Cardiac septum (tissue), 1 donor: ENCODE measurements at places on chromosomes 11 and 22.

DNA sequence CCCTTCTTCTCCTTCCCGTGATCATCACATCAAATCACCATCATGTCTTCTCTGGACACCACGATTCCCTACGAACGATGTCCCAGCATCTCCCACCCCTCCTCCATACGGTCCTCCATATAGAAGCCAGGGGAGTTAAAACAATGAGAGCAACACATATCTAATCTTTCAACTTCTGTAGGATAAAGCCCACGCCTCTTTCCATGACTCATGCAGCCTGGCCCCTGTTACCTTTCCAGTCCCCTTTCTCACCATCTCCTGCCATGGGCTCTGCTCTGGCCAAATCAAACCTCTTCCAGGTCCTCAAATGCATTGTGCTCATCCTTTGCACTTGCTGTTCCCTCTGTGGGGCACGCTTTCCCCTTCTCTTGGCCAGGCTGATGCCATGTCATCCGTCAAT lies 23.6 kb downstream of the RPS6KA4 start:
- no peak for DNase-seq

- DNase-seq, result no peak
Observed at GRCh38 chr11:107908211-107908610, 20.0 kb upstream of the RAB39A start.

DNA sequence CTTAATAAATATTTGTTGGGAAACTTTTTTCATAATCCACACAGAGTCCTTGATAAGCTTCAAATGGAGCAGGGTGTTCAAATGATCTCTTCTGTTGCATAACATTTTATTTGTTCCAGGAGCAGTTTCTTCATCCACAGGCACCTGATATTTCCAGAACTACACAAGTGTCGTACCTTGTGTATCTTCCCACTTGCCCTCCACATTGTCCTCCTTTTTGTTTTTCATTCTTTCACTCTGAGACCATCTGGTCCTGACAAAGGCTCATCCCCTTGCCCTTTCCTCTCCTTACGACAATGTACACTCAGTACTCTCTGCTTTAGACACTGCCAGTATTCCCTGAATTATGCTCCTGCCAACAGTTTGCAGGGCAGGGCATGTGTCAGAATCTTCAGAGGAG lies 5.2 kb upstream of the AMOTL1 start:
- DNase-seq, result no peak

- no peak for DNase-seq
Observed at GRCh38 chr11:2681408-2682145, 18.2 kb downstream of the KCNQ1OT1 start.

GRCh38 chr11:59713745-59714144 lies at the start of gene OR10V1:
Gene OR10V1 (minus strand): TSS chr11:59713845. CDS start chr11:59713845, 0 bp downstream.
- DNase-seq, result no peak

DNA sequence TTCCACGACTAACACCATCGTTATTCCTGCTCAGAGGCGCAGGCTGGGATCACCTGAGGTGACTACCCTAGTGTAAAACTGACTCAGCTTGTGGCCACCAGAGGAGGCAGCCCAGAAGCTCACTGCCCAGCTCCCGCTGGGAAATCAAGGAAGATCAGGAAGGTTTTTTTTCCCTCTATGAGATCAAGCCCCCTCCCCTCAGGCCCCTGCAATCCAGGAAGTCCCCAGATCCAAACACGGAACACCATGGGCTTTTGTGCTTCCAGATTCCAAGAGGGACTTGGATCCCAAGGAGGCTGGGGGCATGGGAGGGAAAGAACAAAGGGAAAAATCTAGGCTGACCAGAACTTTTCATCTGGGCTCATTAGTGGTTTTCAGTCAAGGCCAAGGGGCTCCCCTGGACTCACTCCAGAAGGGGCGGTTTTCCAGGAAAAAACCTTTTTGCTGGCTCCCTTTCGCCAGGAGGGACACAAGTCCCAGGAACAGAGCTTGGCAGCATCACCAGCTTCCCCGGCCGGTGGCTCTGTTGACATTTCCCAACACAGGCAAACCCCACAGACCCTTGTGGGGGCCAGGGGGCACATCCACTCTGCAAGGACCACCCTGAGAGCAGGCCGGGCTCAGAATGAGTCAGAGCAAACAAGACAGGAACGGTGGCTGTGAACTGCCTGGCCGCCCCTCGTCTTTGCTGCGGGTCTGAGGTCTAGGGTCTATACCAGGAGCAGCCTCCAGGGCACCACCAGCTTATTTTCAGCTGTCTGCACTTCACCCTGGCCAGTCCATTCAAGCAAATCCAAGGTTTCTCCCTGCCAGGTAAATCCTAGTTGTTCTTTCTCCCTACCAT lies 36.8 kb downstream of the MYH9 start:
- DNase-seq, result no peak

DNA sequence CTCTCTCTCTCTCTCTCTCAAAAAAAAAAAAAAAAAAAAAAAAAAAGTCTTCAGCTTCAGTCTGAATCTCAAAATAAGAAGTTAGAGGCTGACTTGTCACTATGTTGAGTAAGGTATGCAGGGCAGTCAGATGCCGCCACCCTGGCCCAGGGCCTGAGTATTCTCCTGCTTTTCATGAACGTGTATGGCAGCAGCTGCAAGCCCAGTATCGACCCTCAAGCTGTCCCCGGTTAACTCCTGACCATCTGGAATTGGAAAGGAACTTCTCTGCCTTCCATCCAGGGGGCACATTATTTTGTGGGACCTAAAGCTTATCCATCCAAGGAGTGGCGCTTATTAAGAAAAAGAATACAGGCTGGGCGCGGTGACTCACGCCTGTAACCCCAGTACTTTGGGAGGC lies 11.4 kb downstream of the MRGPRD start:
- peak; percentile 49 for DNase-seq

DNA sequence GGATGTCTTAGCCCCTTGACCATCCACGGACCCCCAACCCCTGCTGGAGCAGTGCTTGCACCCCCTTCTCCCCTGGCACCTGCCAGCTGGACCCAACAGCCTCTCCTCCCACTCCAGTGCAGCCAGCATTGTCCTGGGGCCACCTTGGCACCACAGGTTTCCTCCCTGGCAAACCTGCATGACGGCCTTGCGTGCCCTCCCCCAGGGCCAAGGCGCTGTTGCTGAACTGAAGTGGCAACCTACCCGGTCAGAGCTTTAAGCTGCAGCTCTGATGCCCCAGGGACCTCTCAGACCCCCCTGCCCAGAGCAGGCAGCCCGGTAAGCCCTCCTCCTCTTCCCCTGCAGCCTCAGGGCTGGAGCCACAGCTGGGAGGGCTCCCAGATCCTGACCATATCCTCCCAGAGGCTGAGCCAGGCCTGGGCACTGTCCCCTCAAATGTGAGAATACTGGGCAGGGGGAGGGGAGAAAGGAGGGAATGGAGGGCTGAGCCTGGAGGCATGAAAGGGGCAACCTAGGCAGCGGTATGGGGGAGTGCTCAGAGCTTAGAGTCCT lies 1.8 kb upstream of the LRRC75B start:
- DNase-seq, result peak; percentile 57

DNA sequence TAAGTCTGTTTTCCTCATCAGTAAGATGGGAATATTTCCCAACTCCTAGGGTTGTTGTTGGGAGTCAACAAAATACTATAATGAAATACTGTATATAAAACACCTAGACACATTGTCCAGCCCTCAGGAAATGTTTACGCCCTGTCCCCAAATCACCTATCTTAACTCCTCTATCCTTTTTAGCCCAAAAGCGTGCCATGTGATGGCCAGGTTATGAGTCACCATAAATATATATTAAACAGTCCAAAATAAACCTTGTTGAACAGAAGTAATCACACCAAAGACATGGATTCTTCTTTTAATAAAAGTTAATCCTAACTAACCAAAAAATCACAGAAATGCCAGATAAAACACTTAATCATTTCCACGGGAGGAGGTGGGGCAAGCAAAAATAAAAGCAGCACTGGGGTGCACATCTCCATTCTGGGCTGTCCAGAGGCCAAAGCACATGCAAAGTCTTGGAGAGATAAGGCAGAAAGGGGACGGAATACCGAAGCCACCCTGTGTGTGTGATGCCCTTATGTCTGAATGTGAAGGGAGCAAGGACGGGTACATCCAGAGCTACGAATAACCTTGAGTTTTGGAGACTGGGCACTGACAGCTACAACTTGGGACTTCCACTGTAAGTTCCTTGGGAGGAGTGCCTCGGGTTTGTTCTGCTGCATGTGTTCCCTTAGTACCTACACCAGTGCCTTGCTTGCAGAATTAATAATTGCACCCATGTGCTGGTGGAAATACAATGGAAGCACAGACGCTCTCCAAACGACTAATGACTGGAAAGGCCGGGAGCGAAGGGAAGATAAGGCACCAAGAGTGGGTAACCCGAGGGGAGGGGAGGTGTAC lies 1.1 kb downstream of the OSBP start:
- DNase-seq, result no peak

DNA sequence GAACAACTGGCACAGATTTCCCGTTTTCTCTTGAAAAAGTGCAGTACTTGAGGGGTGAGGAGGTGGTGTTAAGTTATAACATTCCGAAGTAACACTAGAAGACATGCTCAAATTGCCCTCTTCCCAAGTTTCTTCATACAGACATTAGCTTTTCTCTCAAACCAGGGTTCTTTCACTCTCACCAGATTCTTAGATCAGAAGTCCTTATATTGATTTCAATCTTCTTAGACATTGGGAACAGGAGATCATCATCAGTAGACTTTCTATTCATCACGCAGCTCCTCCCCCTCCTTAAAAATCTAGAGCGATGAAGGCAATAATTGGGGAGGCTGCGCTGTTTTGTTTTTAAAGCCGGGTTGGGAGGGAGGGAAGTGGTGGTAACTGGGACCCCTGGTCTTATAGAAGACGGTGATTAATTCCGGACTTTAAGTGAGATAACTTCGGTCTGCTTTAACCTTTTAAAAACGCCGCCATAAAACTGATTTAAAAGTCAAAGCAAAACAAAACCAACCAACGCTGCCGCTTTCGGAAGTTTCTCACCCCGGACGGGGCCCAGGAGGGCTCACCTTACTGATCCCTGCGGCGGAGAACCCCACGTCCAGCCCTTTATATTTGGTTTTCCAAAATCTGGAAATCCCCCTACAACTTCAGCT lies 665 bp downstream of the USP28 start:
- DNase-seq, result no peak

DNA sequence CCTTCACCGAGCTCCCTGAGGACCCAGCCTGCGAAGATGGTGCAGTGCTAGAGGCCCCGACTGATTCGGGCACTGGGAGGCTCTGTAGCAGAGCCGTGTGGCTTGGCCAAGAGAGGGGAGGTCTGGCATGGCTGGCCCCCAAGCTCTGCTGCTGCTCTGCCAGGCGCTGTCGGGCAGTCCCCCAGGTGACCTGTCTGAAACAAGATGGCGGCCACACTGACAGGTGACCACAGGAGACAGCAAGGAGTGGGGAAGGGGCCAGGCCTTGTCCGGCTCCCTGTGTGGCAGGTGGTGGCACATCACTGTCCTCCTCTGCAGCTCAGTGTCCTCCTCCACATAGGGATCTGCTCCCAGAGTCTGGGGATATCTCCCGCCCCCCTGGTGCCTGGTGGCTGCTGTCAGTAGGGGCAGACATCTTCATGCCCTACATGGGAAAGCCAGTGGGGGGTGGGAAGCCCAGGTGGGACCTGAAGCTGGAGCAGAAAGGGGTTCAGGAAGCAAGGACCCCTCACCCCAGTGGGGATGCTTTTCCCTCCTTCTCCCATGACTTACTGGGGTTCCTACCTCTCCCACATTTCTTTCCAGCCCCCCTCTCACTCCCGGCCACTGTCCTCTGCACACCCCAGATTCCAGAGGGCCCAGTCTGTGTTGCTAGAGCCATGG lies 40.1 kb upstream of the WNT11 start:
- no peak for DNase-seq

- peak; percentile 50 for DNase-seq
Observed at GRCh38 chr11:117605331-117605730, 191.7 kb downstream of the DSCAML1 start.

GRCh38 chr22:33492210-33492651 lies 428.0 kb downstream of the LARGE1 start:
- no peak for DNase-seq

GRCh38 chr22:23196165-23196564 lies 15.9 kb downstream of the BCR start:
- no peak for DNase-seq

DNA sequence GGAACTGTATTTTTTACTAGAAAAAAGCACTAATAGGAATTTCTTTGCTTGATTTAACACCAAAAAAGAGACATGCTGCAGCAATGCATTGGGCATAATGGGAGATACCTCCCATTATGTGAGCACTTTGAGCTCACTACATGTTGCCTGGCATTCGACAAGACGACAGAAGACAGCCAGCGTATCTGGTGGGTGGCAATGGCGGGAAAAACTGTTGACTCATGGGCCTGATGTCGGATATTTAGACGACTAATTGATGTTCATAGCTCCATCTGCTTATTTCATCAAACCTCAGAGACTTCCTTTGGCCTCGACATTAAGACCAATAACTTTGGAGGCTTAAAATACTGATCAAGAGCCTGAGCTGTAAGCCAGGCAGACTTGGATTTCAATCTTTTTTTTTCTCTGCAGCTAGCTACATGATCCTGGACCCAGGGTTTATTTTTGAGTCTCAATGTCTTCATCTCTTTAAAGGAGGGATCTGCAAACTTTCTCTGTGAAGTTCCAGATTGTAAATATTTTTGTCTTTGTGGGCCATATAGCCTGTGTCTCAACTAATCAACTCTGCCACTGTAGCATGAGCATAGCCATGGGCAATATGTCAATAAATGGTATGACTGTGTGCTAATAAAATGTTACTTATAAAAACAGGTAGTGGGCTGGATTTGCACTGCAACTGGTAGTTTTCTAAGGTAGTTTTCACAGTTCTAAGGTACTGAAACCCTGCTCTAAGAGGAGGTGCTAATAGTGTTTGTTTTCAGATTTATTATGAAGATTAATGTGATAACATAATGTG lies 375.1 kb downstream of the METTL15 start:
- DNase-seq, result no peak

GRCh38 chr22:42303396-42304323 lies 33.2 kb upstream of the TCF20 start:
- no peak for DNase-seq

- DNase-seq, result no peak
Observed at GRCh38 chr11:59542142-59542810, 30.9 kb downstream of the OR4D9 start.

GRCh38 chr11:120281143-120281795 lies 41.3 kb downstream of the POU2F3 start:
- no peak for DNase-seq

DNA sequence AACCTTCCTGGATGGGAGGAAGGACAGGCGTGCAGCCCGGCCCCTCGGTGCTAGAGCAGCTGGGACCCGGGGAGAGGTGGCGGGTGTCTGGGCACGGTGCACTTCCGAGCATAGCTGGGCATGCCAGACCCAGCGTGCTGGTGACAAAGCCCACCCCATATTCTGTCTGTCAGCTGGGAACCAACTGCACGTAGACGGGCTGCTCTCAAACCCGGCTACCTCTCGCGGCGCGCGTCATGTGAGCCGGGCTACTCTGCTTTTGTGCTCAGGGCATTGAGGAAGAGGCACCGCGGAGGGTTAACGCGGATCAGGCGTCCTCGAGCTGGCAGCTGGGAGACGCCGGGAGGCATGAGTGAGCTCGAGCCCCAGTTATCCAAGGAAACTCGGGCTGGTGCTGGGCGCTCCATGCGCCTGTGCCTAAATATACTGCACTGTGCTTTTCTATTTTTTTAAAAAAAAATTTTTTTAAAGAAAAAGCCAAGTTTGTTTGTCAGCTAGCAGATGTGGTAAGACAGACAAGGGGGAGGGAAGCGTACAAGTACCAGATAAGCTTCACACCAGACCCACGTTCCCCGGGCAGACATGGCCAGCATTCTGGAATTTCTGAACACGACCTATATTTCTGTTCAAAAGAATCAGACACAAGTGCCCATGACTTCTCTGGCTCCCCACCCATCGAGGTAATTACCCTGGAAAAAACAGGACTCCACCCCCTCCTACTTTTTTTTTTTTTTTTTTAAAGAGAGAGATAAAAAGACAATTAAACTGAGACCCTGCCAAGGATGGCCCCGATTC lies 425.6 kb downstream of the SHANK2 start:
- no peak for DNase-seq

GRCh38 chr22:47092896-47093311 lies 330.5 kb downstream of the TBC1D22A start:
- DNase-seq, result no peak
